Fibroblast of skin of left quadriceps (primary cell): ENCODE measurements at places on chromosomes 1 and 21.
A peak's percentile ranks its signal among the peaks of the same experiment; 100 is the strongest.

DNA sequence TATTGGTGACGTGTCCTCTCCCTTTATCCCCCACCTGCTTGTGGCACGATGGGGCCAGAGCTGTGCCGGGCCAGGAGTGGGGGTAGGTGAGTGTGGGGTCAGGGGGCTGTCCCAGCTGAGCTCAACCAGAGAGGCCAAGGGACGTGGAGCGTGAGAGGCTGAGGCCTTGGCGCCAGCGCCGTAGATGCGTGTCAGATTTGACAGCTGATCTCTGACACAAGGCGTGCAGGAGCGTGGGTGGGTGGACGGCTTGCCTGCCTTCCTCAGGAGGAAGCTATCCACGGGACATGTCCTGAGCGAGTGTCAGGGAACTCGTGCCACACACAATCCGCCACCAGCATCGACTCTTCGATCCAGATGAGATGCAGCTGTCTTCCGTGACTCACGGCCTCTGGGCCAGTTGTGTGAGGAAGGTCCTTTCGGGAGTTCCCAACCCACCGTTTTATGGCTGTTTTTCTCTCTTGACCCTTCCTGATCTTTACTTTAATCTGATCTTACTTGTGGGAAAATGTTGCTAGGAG lies 56.7 kb downstream of the SPSB1 start:
- DNase-seq, result no peak

GRCh38 chr1:28343405-28343804 lies 14.6 kb downstream of the MED18 start:
- no peak for DNase-seq

- DNase-seq, result no peak
These were observed 174.6 kb downstream of the RWDD3 start for GRCh38 chr1:95408507-95409136.

- no peak for DNase-seq
These were observed 106.8 kb downstream of the HHIPL2 start for GRCh38 chr1:222441066-222441465.

DNA sequence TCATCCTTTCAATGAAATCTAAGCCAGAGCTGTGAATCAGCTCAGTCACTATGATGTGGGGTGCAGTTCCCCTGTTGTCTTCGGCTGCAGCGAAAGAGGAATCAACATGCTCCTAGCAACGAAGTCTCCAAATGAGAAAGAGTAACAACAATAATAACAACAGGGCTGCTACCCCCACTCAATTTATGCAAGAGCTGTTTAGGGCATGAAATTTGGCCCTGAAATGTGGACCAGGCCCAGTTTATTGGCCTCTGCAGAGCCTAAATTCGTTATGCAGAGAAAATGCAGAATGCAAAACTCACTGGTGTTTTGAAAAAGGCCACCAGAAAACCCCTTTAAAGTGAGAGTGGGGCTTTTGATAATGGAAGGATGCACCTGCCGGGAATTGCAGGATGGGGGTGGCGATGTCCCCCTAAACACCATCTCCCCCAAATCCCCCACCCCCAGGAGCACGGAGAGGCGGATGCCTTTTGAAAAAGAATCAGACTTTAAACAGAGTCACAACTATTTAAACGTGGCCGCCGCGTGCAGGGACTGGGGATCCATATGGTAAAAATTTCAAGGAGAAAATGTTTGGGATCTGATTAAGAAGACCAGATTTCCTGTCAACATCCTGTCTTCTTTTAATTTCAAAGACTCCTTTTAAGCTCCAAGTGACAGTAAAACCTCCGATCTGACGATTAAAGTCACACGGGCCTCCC lies 1.9 kb downstream of the RUNX3 start:
- no peak for DNase-seq

DNA sequence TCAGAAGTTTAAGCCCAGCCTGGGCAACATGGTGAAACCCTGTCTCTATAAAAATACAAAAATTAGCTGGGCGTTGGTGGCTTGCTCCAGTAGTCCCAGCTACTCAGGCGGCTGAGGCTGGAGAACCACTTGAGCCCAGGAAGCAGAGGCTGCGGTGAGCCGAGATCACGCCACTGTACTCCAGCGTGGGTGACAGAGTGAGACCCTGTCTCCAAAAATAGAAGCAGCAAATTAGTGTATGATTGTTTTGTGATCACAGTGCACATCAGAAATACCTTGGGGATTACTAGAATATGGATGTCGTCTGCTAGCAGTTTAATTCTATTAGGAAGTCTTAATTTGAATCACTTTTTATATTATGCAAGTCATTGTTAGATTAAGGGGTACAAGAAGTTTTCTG lies 59.0 kb downstream of the ZBTB17 start:
- DNase-seq, result no peak

GRCh38 chr1:61980561-61980960 lies 214.1 kb upstream of the L1TD1 start:
- DNase-seq, result peak; percentile 9

- DNase-seq, result no peak
These were observed 27.6 kb downstream of the NCF2 start for GRCh38 chr1:183562701-183563100.

GRCh38 chr1:81936853-81937252 lies 136.1 kb downstream of the ADGRL2 start:
- DNase-seq, result no peak

DNA sequence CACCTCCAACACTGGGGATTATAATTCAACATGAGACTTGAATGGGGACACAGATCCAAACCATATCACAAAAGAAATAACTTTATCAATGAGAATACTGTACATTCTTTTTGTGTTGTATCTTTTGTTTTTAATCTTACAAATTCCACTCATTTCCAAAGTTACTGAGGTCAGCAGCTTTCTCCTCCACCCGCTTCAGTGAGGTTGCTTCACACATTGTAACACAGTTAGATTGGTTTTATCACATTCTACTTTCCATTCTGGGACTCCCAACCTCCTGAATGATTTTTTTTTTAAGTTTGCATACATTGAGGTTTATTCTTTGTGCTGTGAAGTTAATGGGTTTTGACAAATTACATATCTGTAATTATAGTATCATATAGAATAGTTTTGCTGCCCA lies 43.8 kb downstream of the DDAH1 start:
- DNase-seq, result no peak

DNA sequence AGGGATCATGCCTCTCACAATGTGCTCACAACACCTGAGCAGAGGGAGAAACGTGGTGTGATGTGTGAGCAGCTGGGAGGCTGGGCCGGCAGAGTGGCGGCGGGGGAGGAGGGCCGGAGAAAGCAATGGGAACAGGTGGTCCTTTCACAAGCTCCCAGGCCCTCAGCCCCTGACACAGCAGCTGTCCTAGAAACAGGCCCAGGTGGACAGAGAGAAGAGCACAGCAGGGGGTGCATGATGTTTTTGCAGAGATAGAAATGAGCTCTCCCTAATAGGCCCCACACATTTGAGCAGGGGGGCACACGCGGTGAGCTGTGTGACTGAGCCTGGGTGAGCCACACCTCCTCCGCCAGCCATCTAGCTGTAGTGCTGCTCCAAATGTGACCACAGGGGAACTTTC lies 7.6 kb upstream of the RGS16 start:
- no peak for DNase-seq

DNA sequence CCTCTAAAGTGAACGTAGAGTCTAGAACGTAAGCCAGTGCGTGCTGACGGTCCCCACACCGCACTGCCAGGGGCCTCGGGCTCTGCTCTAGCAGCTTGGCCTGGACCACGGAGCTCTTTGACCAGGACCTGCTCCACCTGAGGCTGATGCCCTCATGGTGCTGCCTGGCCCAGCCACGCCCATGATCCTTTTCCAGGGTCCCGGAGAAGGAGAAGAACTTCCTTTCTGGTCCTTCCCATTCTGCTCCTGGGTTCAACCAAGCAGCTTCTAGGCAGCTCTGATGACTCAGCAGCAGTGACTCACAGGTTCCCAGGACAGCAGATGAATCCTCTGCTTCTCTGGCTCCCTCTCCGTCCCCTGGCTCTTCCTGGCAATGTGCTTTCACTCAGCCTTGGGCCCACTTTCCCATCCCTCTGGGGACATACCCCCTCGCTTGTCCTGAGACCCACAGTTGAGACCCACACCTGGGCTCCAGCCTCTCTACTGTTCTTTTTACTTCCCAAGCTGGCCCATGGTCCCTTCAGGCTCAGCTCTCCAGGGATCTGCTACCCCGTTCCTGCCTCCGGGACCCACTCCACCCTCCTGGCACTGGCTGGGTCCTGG lies 246.3 kb upstream of the RAB4A start:
- DNase-seq, result peak; percentile 68

DNA sequence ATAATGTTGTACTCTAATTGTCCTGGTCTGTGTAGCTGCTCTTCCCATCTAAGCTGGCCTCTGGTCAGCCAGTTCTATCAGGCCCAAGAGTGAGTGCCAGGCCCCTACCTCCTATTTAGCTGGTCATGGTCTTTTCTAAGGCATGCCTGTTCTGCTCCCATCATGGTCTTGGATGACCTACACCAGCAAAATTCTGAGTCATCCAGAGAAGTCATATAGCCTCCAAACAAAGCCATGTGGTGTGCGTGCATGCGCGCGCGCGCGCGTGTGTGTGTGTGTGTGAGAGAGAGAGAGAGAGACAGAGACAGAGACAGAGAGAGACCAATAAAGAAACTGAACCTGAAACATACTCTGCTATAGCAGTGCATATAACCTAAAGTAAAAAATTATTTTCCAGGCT lies 254.4 kb downstream of the BRINP2 start:
- no peak for DNase-seq

DNA sequence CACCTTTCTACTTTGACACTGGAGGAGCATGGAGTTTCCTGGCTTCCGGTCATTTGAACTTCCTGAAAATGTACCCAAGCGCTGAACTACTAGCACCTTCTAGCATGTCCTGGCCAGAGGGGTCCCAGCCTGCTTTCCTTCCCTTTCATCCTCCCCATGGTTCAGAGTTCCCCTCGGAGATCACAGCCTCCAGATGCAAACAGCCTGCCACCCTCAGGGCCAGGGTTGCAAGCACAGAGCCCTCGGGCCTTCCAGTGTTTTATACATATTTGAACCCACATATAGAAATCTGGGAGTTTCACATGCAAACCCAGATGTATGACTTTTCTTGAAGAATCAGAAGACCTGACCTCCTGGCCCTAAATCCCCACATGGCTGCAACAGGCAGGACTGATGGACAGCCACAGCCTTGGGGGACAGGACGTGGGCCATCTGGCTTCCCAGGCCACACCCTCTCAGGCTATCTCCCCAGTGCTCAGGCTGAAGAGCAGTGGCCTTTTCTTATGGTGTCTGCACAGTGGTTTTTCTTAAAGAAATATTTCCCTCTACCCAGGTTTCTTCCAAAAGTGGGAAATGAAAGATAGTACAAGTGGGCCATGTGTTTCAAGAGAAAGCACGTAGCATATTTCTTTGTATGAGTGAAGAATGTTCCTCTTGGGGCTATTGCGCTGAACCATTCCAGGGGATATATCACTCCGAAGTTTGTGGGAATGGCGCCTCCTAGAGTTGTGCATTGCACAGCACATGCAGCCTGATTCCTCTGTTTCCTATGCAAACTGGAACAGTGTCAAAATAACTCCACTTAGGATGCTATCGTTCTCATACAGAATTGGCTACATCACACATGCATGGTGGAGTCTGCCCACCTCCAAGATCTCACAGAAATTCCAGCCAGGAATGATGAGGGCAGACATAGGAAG lies 232.0 kb upstream of the VAMP3 start:
- no peak for DNase-seq

DNA sequence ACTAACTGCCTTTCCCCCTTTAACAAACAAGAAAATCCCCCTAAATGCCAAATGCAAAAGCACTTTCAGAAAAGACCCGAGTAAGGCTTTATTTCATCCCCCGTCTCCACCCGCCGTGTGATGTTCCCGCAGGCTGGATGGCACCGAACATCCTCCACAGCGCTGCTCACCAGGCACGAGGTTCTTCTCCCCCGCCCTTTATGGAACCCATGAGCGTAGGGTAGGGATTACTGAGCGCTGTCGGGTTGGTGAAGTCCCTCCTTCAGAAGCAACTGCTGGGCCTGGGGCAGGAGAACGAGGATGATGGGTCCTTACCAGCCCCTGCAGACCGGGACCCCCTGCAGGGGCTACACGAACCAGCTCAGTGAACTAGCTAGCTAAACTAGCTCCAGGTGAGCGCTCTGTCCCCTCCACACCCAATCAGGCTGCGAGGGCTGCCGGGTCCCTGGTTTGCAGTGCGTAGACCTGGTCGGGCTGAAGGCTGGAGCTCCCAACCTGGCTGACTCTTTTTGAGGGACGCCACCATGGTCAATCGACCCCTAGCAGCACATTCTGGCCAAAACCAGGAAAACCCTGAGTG lies 80.4 kb downstream of the ITPKB start:
- DNase-seq, result no peak

DNA sequence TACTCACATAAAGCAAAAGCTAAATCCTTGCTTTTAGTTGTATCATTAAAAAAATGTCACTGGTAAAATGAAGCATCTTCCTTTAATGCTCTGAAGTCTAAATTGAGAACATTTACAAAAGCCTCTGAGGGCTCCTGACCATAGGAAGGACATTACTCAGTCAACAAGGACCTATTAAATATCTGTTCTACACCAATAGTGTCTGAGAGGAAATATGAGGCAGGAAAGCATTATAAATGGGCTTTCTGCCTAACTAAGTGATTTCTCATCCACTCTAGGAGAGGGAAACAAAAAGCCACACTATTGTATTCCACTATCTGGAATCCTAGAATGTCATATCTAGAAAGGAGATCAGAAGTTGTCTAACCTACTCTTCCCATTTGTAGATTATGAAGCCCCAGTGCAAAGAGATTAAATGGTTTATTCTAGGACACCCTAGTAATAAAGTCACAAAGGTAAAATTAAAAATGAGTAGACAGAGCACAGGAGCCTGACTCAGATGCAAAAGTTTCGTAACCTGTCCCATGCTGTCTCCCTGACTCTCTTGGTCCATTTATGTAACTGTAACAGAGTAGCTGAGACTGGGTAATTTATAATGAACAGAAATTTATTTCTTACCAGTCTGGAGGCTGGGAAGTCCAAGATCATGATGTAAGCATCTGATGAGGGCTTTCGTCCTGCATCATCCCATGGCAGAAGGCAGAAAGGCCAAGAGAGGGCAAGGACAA lies 17.6 kb downstream of the RGS1 start:
- DNase-seq, result no peak

DNA sequence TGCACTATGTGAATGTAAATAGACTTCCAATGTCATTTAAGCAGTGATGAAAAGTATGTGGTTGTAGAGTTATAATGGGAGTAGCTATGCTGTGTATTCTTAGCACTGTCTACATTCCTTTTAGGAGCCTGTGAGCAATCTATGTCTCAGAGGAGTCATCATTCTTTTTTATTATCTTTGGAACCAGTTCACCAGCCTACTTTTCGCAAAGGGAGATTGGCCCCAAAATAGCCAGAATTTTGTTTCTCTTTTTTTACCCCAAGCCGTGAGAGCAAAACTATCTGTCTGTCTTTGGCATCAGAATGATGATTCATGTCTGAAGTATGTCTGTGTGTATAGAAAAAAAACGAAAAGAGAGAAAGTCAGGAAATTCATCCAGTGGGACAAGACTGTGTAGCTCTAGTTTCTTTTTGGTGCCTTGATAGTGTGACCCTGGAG lies 44.2 kb downstream of the OSBPL9 start:
- DNase-seq, result peak; percentile 98

GRCh38 chr1:59396387-59396786 lies 99.5 kb downstream of the FGGY start:
- no peak for DNase-seq
